ENCODE measurements at places on chromosomes 7 and 10. TPM values are rescaled to one million over a fixed set of nuclear protein-coding genes. Genes with fewer than 3 reads are reported as not detected.

The GDF2 gene
- not detected for total RNA-seq

GRCh38 chr10:84510121-84510520 lies 181.7 kb downstream of the CCSER2 start:
- no peak for DNase-seq

The PROSER2 gene
- 1.7 TPM for total RNA-seq

The PHTF2 gene
- 25.2 TPM for total RNA-seq

The AMPH gene
- not detected for total RNA-seq

DNA sequence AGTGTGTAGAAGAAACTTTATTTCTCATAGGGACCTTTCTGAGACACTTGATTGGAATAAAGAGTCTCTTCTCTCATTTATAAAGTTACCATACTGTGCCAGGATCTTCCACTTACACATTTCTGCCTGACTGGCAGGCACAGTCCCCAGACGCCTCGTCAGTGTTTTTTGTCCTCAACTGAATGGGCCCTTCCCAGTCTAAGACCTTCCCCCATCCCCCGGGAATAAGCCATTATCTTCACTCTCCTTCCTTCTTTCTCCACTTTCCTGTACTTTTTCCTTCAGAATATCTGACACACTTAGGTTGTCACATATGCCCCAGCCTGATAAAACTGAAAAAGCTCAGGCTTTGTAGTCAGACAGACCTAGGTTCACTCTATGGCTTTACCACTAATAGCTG lies 35.3 kb upstream of the KCNIP2 start:
- no peak for DNase-seq

GRCh38 chr10:92667078-92667477 lies 22.7 kb upstream of the HHEX start:
- DNase-seq = no peak

The GNB2 gene
- 192 TPM for total RNA-seq

DNA sequence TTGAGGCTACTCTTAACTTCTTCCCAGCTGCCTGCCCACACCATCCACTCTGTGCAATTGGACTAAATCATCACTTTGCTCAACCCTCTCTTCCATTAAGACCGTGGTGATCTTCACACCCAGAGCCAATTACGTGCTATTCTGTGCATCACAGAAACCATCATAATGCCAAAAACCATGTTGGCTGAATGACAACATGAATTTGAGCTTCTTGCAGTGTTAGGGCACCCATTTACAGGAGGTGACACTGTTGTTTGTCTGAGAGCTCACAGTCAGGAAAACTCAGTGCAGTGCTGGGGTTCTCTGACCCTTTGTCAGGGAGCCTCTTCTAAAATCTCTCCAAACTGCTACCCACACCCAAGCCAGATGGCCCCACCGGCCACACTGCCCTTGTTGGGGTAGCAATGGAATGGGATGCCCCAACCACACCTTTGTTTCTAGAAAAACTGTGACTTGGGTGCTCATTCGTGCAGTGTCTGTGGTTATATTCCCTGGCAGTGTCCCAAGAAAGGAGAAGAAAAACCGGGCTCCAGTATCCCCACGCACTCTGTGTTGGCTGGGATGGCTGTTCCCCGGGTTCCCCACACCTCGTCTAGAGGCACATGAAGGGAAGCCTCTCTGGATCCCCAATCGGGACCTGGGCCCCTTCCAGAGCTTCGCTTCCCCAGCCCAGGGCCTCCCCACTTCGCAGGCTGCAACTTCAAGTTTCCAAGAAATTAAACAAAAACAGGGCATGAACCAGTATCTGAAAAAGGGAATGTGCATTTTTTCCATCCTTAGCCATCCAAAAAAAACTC lies 2.0 kb upstream of the TNS3 start:
- no peak for DNase-seq

The CYP26C1 gene
- total RNA-seq = not detected

- DNase-seq = peak; percentile 36
Observed at GRCh38 chr7:30147223-30147622, 12.4 kb downstream of the MTURN start.
